ENCODE measurements at places on chromosomes 11 and 22.
A peak's percentile ranks its signal among the peaks of the same experiment; 100 is the strongest.

DNA sequence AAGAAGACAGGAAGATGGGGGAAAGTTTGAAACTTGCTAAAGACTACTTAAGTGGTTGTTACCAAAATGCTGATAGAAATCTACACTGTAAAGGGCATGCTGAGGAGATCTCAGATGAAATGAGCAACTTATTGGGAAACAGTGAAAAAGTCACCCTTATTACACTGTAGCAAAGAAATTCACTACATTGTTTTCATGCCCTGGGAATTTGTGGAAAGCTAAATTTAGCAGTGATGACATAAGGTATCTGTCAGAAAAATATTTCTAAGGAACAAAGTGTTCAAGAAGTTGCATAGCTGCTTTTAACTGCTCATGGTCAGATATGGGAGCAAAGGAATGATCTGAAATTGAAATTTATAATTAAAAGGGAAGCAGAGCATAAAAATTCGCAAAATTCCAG, 702.4 kb upstream of the LRRC4C start:
- DNase-seq, result peak; percentile 72

GRCh38 chr11:94641167-94641761, 74.1 kb downstream of the PIWIL4 start:
- DNase-seq, result peak; percentile 15

DNA sequence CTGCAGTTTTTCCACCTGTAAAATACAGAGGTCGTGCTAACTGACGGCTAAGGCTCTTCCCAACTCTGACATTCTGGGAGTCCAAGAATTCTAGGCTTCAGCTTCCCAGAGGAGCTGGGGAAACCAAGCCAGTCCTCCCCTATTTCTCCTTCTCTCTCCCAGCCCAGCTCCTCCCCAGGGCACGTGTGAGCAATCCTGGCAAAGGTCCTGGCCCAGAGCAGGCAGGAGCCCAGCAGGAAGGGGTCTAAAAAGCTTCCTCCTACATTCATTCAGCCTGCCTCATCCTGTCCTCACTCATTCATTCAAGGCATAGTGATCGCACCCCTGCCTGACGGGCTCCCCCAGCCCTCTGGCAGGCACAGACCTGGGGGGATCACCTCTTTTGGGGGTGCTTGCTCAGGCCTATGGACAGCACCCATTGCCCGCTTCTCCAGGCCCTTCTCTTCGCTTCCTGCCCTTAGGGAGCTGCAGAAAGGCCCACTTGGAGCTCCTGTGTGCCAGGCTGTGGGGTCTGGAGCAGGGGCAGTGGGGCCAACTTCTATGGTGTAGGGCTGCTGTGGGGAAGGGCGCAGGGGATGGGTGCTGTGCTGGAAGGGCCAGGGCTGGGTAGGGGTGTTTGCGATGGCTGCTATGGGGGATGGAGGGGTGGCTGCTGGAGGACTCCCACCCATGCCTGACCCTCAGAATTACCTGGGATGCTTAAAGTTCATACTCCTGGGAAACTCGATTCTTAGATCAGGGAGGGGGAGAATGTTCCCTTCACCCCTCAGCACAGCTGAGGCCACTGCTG, 9.8 kb downstream of the KCNC1 start:
- peak; percentile 33 for DNase-seq

GRCh38 chr11:540583-541432, 3.5 kb downstream of the LRRC56 start:
- no peak for DNase-seq

DNA sequence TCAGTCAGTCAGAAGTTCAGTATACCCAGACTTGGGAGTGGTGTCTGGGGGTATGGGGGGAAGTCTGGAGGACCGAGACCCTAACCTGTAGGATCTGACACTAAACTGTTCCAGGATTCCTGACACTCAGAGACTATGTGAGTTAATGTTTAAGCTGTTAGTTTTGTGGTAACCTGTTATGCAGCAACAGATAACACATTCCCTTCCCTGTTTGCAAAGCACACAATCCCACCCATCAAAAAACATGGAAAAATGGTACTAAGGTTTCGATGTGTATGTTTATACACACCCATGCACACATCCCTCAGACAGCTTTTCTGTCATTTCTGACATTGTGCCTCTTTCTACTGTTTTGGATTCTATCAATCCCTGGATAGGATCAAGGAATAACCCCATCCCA, 27.6 kb downstream of the ZNF280B start:
- DNase-seq, result no peak

DNA sequence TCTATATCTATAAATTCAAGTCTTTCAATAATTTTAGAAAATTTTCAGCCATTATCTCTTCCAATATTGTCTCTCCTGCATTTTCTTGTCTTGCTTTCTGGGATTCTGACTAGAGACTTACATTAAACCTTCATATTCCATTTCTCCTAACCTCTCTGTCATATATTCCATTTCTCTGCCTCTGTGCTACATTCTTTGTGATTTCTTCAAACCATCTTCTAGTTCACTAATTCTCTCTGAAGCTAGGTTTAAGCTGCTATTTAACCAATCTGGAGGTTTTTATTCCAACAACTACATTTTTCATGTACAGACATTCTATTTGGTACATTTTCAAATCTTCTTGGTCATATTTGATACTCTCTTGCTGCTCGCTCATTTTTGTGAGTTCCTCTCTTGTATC, 122.5 kb downstream of the TTC28 start:
- no peak for DNase-seq

DNA sequence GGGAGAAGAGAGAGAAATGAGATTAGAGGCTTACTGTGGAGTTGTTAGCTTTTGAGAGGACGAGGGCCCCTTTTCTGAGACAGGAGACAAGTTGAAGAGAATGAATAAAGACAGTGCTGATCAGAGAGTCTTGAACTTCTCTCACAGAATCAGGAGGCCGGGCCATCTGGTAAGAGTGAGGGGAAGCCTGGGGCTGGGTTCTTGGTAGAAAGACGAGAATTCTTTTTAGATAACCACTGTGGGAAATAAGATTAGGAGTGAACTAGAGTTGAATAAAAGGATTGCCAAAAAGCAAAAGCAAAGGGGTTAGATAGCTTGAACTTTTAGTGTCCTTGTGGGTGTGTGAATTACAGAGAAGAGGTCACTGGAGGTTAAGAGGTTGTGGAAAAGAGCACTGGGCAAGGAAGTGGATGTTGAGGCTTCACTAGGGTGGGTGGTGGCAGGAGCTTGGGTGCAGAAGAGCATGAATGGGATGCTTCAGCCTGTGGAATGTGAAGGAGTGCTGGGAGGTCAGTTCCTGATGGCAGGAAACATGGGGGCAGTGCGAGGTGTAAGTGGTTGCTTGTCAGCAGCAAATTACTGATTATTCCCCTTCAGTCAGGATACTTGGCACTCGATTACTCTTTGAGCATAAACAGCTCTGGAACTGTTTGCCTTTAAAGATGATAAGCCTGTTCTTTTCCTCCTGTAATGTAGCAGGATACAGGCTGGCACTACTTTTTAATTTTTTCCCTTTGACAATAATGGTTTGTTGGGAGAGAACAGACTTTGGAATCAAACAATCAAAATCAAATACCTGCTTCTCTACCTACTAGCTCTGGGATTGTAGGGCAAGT, 98.3 kb downstream of the ARHGAP42 start:
- no peak for DNase-seq

- no peak for DNase-seq
Measured at GRCh38 chr11:68569357-68569756, 108.8 kb downstream of the PPP6R3 start.

GRCh38 chr11:5129457-5129877, 8.7 kb downstream of the OR52A5 start:
- peak; percentile 3 for DNase-seq

DNA sequence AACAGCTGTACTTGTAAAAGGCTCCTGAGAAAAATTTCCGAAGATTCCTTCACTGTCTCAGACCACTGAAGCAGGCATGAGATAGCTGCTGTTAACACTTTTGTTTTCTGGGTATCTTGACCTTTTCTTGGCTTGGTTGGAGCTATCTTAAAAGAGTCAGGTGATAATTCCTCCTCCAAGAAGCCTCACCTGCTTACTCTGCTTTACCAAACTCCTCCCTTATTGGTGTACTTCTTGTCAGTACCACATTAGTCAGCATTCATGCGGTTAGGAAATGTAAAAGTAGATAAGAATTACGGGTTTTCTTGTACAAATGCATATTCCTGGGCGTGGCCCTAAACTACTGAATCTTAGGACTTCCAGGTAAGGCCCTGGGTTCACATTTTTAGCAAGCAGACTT, 489.8 kb upstream of the LARGE1 start:
- DNase-seq, result no peak

DNA sequence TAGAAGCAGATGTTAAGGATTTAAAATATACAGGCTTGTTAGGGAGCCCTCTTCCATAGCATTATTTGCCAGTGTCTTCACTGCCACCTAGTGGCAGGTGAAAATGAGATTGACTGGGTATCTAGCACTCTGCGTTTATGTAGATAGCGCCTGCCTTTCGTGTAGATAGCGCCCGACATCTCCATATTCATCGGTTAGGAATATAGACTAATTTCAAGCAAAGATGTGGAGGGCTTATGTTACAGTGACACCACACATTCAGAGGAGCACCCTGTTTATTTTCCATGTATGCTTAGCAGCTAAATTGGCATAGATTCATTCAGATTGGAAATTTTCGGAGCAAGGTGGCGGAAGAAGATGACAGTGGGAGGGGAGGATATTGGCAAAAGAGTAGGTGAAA, 72.0 kb downstream of the SLC5A12 start:
- peak; percentile 86 for DNase-seq

Measured in fibroblast of mammary gland (primary cell).